Forelimb muscle (tissue), 1 donor: ENCODE measurements at places on chromosomes 12 and 14. TPM values are rescaled to one million over a fixed set of nuclear protein-coding genes. Genes with fewer than 3 reads are reported as not detected.

DNA sequence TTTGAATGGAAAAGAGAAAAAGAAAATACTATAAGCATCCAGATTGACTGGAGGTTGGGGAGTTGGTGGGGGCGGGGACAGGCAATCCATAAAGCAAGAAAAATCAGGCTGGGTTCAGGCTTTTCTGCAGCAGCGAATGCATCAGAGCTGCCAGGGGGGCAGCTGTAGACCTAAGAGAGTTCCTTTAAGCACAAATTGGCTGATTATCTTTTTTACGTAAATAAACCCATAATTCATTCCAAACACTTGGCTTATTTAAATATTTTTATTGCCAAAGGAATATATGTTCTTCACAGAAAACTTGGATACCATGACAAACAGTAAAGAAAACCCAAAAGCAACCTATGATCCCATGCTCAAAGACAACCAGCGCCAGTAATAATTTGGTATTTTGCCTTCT, 10.2 kb downstream of the BDKRB2 start:
- DNase-seq = no peak

GRCh38 chr14:89600950-89601826, 184.2 kb upstream of the FOXN3 start:
- DNase-seq = no peak

The MGP gene
- polyA plus RNA-seq = 193 TPM

DNA sequence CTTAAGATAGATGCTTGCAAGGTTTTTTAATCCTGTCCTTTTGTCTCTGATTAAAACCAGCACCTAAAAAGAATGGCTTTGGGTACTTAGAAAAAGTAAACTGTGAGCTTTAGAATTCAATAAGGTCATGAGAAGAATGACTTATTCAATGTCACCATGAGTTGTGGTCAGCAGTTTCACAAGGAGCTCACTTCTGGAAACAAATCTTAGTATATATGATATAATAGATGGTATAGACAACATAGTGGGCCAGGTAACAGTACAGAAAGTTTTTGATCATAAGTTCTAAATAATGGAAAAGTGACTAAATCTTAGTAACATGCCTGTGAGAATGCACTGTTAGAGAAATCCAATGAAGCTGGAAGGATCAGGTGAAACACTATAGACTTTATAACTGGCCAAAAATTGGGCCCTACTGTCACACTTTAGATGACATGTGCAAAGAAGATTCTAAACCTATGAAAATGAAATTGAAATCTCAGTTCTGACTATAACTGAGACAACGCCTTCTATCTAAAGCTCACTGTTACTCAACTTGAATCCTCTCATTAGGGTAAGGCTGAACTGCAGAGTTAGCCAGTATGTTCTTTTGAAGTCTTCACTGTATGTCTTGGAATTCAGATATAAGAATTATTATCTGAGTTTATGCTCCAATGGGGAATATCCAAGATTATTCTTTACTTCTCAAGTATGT, 42.4 kb upstream of the RAD51AP1 start:
- DNase-seq = no peak

DNA sequence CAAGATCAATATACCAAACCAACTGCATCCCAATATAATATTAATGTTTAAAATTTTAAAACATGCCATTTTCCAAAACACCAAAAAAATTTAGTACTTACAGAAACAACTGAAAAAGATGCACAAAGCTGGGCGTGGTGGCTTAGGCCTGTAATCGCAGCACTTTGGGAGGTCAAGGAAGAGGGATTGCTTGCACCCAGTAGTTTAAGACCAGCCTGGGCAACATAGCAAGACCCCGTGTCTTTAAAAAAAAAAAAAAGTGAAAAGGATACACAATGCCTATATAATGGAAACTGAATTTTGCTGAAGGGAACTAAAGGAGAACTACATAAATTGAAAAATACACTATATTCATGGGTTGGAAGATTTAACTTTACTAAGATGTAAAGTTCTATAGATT, 149.5 kb downstream of the RMST start:
- DNase-seq = no peak

The ITPK1 gene
- 14.5 TPM for polyA plus RNA-seq

The TMEM179 gene
- polyA plus RNA-seq = 1.1 TPM

GRCh38 chr12:95624589-95624988, 73.3 kb upstream of the USP44 start:
- no peak for DNase-seq

- DNase-seq = no peak
Observed at GRCh38 chr12:16608946-16609539, 3.1 kb upstream of the LMO3 start.

The EVL gene
- 59.9 TPM for polyA plus RNA-seq

DNA sequence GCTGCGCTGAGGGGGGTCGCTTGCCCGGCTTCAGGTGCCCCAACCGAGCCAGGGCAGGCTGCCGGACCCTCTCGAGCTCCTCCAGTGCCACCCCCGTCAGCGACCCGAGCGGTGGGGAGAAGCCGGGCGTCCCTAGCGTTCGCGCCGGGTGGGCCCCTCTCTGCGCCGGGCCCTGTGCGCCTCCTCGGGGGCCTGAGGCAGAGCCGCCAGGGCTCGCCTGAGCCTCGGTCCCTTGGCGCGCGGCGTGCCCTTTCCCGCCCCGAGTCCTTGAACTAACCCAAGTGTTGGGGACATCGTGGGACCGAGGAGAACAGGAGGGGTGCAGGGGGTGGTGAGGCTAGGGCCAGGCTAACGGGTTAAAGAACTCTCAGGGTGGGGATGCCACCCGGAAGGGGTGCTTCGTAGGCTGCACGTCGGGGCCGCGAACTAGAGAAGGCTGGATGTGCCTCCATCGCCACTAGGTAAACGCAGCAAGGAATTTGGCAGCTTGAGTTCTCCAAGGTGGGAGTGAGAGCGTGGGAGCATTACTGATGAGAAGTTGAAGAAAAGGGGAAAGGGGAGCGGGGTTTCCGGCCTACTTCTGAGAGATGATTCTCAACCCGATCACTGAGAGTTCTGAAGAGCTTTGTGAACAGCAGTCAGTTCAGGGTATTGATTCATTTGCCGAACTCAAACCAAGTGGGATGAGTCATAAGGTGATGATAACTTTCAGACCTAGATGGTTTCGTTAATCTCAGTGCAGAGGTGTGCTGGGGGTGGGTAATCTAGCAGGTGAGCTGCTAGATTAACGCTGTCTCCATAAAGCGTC, 618 bp downstream of the RNF34 start:
- no peak for DNase-seq

- no peak for DNase-seq
Observed at GRCh38 chr12:42213954-42214426, 24.1 kb downstream of the YAF2 start.

DNA sequence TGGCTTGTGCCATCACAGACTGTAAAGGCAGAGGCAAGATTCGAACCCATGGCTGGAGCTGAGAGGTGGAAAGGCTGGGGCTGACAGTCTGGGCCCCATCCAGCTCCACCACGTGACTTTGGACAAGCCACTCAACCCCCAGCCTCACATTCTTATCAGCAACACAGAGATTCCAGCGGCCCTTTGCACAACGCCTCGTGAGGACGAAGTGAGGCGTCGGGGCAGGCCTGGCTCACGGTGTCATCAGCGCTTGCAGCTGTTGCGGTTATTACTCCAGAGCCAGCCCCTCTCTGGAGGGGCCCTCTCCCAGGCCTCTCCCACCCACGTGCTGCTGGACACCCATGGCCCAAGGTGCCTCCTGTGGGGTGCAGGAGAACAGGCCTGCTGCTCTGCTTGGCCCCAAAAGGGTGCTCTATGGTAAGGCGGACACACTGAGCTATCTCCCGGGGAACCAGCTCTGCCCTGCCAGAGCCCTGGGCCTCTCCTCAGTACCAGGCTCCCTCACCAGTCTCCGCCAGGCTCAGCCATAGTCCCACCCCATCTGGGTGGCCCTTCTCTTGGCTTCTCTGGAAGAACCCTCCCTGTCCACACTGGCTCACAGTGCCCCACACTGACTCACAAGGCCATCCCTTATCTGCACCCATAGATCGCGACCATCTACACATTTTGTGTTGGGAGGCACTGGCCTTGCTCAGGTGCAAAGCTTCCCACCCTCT, 21.1 kb downstream of the CHGA start:
- DNase-seq = no peak

GRCh38 chr14:88613552-88614010, 50.7 kb downstream of the ZC3H14 start:
- DNase-seq = no peak

- DNase-seq = no peak
Observed at GRCh38 chr14:53409969-53410368, 256.8 kb upstream of the DDHD1 start.

DNA sequence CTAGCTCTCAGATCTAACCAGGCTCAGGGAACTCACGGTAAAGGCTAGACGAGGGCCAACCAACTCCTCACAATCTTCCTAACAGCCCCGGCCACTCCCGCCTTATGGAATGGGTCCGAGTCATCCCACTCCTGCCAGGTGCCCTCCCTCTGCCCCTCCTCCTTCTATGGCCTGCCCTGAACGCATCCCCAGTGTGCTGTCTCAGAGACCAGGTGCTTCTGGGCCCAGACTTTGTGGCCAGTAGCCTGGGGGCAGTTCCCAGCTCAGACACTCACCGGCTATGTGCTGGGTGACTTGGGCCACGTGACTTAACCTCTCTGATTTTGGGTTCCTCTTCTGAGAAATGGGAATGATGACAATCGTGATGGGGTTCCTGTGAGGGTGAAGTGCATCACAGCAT, 22.5 kb downstream of the PAPLN start:
- DNase-seq = no peak

The MYH6 gene
- polyA plus RNA-seq = 7.0 TPM

DNA sequence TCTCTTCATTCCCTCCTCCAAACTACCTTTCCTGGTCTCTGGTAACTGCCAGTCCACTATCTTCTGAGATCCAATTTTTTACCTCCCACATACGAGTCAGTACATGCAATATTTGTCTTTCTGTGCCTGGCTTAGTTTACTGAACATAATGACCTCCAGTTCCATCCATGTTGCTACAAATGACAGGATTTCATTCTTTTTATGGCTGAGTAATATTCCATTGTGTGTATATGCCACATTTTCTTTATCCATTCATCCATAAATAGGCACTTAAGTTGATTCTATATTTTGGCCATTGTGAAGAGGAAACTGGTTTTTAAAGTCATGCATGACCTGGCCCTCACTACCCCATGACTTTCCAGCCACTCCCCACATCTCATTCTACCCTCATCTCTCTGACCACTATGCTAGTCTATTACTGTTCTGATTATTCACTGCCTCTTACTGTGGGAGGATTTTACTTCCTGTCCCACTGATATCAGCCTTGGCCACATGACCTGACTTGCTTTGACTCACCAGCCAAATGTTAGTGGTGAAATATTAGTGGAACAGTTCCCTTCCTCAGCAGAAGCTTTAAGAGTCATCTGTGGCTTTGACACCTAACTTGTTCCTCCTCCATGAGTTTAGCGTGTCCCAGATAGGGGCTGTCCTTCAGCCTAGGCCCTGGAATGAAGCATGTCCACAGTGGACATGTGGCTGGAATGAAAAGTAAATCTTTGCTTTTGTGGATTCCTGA, 52.2 kb downstream of the GOLGA5 start:
- no peak for DNase-seq

DNA sequence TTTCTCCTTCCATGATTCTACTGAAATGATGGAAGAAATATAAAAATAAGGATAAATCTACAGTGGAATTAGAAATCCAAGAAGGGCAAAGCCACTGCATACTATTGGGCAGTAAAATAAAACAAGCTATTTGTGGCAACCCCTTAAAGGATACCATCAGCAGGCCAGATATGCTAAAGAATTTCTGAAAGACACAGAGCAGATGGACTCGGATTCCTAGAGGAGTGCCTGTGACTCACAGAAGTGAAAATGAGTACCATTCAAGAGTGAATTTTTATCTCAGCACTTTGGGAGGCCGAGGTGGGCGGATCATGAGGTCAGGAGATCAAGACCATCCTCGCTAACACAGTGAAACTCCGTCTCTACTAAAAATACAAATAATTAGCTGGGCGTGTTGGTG, 318.1 kb downstream of the LRIG3 start:
- no peak for DNase-seq

GRCh38 chr12:98137278-98137677, 378.1 kb upstream of the TMPO start:
- DNase-seq = no peak

The CLEC1B gene
- polyA plus RNA-seq = 0.19 TPM

The DLGAP5 gene
- polyA plus RNA-seq = 8.6 TPM

DNA sequence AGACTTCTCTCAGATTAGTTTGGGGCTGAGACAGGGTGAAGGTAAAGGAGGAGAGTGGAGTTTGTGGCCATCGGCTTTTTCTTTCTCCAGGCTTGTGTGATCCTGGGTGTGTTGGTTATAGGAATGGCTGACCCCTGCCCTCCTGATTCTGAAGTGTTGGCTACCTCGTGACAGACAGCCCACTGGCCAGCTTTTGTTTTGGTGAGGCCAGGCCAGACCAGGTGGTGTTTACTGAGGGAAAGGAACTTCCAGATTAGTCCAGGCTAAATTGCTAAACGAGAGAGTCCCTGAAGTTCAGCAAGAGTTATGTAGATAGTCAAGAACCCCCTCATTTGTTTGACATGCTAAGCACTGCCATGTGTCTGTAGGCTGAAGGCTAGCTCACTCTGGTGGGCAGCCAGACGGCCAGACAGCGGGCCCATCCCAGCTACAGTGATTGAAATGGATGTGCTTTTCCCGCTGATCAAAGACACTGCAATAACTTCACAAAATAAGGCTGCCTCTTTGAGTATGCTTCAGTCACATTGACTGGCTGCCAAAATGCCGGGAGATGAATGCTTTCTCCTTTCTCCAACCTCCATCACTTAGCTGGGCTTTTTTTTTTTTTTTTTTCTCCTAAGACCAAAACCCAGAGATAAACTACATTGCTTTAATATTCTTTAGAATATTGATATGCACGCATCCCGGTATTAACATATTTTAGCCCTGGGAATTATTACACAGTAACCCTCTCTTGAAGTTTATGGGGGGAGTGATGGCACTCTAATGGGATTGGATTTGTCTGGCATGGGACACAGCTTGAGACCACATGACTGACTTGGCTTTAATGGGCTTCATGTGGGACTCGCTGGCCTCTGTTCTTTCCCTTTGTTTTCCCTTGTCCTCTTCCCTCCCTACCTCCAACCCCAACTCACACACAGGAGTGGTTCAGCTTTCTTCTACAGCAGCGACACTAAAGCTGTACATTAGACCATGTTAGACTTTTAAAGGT, 76.9 kb downstream of the SMOC1 start:
- DNase-seq = no peak

GRCh38 chr12:5166976-5167375, 123.3 kb downstream of the KCNA5 start:
- no peak for DNase-seq

- no peak for DNase-seq
Observed at GRCh38 chr12:124491856-124492420, 75.5 kb downstream of the NCOR2 start.

The SPIC gene
- polyA plus RNA-seq = not detected

GRCh38 chr14:72880164-72880563, 13.7 kb downstream of the DPF3 start:
- no peak for DNase-seq
